Tibial nerve (tissue), 4 donors: ENCODE measurements at places on chromosomes 6 and 20. TPM values are rescaled to one million over a fixed set of nuclear protein-coding genes. Genes with fewer than 3 reads are reported as not detected.

The LHFPL5 gene
- total RNA-seq, result not detected

The ADGRF4 gene
- not detected for total RNA-seq

The TAPBP gene
- total RNA-seq, result 71.2 TPM

GRCh38 chr20:1165941-1166340 lies 18.8 kb downstream of the TMEM74B start:
- peaks cover 32% of the 10 kb centered on the region for H3K36me3 ChIP-seq
- no peaks in the 10 kb centered on the region for H3K4me1 ChIP-seq
- H3K27ac ChIP-seq, result no peak overlapping the region

DNA sequence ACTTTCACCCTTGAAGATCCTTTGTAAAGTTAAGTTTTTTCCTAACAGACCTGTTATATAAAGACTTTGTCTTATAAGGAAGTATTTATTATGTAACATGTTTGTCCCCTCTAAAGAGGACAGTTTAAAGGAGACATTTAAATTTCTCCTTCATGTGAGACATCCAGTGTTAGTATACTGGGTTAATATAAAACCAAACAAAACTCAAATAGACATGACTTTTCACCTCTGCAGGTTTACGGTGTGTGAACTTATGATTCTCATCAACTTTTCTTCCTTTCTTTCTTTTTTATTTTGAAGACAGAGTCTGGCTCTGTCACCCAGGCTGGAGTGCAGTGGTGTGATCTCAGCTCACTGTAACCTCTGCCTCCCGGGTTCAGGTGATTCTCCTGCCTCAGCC lies 17.4 kb upstream of the MPC1 start:
- peaks cover 3% of the 10 kb centered on the region for H3K4me1 ChIP-seq
- no peak overlapping the region for H3K4me3 ChIP-seq
- H3K27ac ChIP-seq, result no peak overlapping the region
- no peak for DNase-seq
- H3K27me3 ChIP-seq, result no peaks in the 10 kb centered on the region
- no peaks in the 10 kb centered on the region for H3K36me3 ChIP-seq

GRCh38 chr20:50712771-50713656 lies 18.4 kb upstream of the PARD6B start:
- peaks cover 9% of the 10 kb centered on the region for H3K4me1 ChIP-seq
- DNase-seq, result no peak
- H3K27me3 ChIP-seq, result no peaks in the 10 kb centered on the region
- peak overlapping the region; percentile 16 for H3K27ac ChIP-seq

GRCh38 chr20:41335591-41335990 lies 5.0 kb upstream of the LPIN3 start:
- H3K27me3 ChIP-seq, result no peaks in the 10 kb centered on the region
- peak overlapping the region; percentile 30 for H3K27ac ChIP-seq
- H3K4me3 ChIP-seq, result no peak overlapping the region
- H3K4me1 ChIP-seq, result peaks cover 5% of the 10 kb centered on the region

DNA sequence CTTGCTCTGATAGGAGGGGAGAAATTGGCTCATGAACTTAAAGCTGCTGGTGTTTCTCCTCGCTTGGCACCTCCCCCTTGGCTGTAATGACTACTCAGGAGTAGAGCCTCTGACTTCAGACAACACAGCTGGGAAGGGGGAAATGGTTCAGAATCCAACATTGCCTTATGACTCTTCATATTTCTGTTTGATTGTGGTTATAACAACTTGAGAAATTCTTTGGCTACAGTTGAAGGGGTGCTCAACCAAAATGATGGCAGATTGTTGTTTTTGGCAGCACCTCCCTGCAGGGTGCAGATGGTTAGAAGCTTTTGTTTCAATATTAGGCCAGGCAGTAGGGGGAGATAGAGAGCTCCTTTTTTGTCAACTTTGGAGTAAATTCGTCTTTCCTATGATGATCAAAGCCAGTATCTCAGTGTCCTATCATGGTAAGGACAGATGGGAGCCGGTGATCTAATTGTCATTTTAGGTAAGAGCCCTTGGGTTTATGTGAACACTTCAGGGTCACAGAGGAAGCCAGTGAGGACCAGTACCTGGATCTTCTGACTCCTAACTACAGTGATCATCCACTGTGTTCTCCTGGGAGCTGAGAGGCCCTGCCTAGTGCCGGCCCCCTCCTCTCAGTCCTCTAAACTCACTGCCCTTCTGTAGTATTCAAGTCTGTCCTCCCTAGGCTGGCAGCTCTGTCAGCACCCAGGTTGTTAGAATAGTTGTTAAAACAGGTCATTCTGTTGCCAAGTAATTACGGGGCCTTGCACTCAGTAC lies 39.9 kb downstream of the RPRD1B start:
- H3K4me1 ChIP-seq, result peaks cover 15% of the 10 kb centered on the region
- H3K4me3 ChIP-seq, result no peak overlapping the region
- no peaks in the 10 kb centered on the region for H3K36me3 ChIP-seq
- DNase-seq, result no peak
- no peaks in the 10 kb centered on the region for H3K27me3 ChIP-seq

GRCh38 chr6:45812922-45813321 lies 202.7 kb downstream of the CLIC5 start:
- no peak for DNase-seq
- H3K4me1 ChIP-seq, result peaks cover 4% of the 10 kb centered on the region
- H3K4me3 ChIP-seq, result no peak overlapping the region
- no peaks in the 10 kb centered on the region for H3K27me3 ChIP-seq
- H3K36me3 ChIP-seq, result no peaks in the 10 kb centered on the region
